Activated naive CD4-positive, alpha-beta T cell treated with anti-CD3 and anti-CD28 coated beads, Interleukin-2, amount 50 U/mL, for 16 hours (primary cell): ENCODE measurements at places on chromosomes 6 and 20.

DNA sequence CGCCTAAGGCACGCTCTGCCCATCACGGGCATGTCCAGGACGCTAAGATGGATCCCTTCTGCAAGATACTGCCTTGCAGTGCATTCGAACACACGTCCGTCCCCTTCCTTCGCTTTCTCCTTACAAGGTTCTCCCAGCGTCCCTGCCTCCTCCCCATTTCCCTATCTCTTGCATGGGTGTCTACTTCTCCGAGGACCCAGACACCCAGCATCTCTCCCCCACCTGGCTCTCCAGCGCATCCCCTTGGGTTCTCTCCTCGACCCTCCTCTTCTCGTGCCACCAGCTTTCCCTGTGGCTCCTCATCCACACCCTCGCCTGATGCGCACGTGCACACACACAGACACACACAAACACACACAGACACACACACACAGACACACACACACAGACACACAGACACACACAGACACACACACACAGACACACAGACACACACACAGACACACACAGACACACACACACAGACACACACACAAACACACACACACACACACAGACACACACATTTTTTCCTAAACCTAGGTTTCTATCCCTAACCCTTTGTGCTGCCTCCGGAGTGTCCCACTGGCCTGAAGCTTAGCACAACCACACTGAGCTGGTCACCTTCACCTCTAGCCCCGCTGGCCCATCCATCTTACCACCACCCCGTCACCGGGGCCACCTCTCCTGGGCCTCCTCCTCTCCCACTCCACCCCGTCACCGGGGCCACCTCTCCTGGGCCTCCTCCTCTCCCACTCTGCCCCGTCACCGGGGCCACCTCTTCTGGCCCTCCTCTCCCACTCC, 31.9 kb downstream of the ANKRD60 start:
- no peak for DNase-seq

DNA sequence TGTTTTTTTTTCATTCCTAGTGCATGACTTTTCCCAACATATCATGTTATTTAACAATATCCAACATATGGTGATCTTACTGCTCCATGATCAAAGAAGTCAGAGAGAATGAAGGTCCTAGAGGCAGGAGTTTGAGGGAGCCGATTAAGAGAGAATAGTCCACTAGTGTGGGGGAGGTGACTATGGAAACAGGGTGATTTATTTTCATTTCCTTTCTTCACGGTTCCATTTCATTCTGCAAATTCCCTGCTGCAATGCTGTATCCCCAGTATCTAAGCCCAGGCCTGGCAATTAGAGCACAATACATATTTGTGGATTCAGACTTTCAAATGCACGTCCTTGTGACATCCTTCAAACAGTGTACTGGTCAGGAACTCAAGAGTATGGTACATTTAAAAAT, 91.4 kb downstream of the CD83 start:
- DNase-seq: no peak

- DNase-seq: peak; percentile 59
Measured at GRCh38 chr20:17536944-17537444, 5.8 kb upstream of the BFSP1 start.

DNA sequence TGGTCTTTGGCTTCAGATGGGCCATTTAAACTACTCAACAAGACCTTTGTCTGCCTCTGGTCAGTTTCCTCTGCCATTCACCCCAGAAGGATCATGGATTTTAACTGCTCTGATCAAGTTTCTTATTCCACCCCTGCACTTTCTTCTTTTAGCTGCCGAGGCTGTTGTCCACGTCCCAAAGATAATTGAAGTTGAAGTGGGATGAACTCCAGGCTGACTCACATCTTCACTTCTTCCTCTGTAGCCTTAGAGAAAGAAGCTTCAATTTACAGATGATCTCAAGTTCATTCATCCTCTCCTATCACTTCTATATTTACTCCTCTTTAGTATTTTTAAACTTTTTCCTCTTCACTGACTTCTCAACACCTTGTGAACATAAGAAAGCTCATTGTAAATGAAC, 651.6 kb downstream of the UTRN start:
- DNase-seq: no peak

DNA sequence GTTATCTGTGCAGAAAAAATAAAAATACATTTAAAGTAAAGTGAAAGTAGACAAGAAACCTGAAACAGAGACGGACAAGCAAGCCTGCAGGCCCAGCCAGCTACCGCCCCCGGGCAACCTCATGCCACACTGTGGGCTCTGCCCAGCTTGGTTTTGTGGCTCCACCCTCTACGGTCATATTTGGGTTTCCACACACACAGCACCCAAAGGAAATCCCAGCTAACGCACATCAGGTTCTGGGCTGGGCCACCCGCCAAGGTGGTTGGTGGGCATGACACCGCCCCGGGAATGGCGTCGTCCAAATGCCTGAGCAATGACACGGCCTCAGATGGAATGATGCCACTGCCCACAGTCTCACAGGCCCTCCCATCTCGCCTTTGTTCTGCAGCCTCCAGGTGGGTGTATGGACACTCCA, 22.9 kb downstream of the FAM110A start:
- peak; percentile 57 for DNase-seq

GRCh38 chr20:4607287-4607713, 114.4 kb upstream of the PRND start:
- DNase-seq: peak; percentile 40

- no peak for DNase-seq
Measured at GRCh38 chr6:76866091-76866915, 597.0 kb downstream of the HTR1B start.

DNA sequence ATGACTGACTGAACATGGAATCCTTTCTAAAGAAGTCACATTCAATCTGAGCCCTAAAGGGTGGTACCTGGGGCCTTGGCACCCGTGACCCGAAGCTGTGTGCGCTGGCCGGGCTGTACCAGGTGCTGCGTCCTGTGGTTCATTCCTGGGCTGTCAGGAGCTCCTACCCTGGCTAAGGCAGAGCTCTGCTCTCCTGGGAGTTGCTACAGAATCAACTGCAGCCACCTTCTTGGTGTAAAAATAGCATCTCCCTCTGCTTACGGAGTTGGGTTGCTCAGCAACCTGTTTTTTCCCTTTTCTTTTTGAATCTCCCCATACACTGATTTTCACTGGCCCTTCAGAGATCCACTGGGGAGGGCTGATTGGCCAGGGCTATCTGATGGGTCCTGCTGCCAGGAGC, 236.6 kb upstream of the PDE10A start:
- DNase-seq: no peak

- peak; percentile 100 for DNase-seq
Measured at GRCh38 chr6:41072836-41073202, at the start of gene NFYA. TSS of gene NFYA (plus strand) at chr6:41072974. CDS start at chr6:41079090, 6,116 bp downstream.

GRCh38 chr6:36249536-36249935, 20.3 kb upstream of the PNPLA1 start:
- DNase-seq: no peak

- DNase-seq: no peak
Measured at GRCh38 chr6:109362102-109362884, 20.0 kb downstream of the CD164 start.

GRCh38 chr6:128311944-128312570, 208.3 kb downstream of the PTPRK start:
- no peak for DNase-seq

DNA sequence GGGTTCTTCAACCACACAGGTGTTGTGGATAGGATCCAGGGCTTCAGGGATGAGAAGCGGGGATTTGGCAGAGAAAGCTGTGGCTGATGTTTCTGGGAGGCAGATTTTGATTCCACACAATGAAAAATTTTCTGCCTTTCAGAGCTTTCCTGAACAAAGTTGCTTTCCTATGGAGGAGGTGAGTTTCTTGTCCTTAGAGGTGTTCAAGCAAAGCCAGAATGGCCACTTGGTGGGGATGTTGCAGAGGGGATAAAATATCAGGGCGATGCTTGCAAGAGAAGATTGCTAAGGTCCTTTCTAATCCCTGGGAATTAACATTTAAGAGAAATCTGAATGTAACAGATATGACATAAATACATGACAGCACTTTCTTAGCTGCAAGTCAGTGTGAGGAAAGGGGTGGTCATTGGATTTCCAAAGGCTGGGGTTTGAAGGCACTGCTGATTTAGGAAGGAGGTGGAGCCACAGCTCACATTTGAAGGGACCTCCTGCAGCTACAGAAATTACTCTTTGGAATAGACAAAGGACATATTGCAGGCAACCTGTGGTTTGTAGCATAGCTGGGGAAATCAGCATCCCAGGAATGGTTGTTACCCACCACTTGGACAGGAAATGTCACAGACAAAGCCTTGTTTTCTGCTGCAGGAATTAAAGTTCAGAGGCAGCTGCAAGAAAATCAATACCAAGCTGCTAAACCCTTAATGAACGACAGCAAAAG, 271.1 kb upstream of the CHD6 start:
- DNase-seq: no peak

DNA sequence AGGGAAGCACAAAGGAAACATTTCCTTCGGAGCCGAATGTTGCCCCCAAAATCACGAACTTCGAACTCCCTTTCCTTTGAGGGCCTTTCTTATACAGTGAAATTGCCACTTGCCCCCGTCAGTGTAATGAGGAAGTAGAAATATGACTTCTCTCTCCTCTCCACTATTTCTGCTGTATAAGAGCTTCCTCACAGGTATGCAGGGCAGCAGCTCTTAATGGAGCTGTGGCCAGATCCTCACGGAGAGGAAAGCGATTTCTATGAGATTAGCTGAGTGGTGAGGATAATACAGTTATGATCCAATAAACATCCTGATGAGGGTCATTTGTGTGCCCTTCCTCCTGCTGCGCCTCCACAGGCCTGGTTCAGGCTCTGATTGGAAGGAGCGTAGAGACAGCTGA, 10.8 kb upstream of the CPNE5 start:
- no peak for DNase-seq

DNA sequence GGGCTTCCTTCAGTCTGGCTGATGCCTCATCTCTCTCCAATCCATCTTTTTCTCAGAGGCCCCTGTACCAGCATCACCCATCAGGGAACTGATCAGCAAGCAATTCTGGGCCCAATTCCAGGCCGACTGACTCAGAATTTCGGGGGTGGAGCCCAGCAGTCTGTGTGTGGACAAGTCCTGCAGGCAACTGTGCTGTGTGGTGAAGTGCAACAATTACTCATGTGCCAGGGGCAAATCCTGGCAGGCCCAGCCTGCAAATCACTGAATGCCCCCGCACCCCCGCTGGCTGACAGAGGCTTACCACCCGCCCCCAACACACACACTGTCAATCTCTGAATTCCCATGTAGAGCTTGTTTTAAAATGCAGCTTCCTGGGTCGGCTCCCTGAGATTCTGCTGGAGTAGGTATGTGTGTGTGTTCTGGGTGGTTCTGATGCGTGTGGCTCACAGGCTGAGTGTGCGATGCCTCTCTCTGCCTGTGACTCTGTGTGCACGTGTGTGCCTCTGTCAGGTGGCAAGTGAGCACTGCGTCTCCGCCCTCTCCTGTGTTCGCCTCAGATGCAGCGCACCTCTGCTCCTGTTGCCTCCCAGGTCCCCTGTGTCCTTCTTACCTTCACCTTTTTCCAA, 45.4 kb downstream of the SSR1 start:
- DNase-seq: no peak
